BE2C (cell line): ENCODE measurements at places on chromosomes 16 and 17.

GRCh38 chr17:78903101-78903779, at the start of gene CEP295NL:
CEP295NL (minus strand) TSS chr17:78903201; CDS start chr17:78901828, 1,373 bp downstream.
- peak; percentile 34 for DNase-seq

DNA sequence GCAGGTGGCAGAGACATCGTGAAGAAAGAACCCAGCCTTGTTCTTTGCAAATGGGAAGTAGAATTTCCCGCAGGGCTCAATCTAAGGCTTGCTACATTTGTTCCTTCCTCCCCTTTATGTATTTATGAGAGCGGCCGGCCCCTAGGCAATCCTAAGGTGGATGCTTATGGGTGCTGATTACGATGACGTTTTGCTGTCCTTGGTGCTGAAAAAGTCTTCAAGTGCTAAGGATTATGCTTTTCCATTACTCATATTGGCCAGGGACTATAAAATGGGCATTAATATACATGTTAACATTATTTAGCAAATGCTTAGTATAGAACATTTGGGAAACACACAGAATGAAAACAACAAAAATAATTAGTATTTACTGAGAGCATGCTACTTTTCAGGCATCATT, 313.3 kb upstream of the XYLT1 start:
- DNase-seq = no peak

DNA sequence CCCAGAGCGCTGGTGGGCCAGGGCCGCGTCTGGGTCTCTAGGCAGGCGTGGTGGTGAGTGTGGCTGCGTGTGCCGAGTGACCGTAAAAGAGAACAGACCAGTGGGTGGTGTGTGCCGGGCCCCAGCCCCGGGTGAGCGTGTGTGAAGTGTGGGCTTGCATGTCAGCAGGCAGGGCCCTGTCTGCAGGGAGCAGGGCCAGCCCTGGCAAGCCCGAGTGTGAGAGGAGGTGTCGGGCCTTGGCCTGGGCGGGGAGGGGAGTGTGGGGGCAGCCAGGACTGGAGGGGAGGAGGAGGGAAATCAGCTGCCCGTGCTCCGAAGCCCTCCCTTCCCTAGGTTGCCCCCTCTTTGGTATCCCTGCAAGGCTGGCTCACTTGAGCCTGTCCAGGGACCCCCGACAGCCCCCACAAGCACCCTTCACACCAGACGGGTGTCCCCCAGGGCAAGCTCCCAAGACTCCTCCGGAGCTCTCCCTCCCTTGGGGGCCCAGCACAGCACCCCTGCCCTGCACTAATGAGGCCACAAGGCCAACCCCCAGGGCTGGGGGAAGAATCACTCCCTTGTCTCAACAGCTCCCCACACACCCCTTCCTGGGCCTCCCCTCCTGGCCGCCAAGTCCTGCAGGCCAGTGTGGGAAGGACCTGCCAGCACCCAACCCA, 1.9 kb downstream of the USH1G start:
- DNase-seq = no peak

GRCh38 chr17:45104907-45105624, 27.2 kb downstream of the PLCD3 start:
- DNase-seq = no peak

DNA sequence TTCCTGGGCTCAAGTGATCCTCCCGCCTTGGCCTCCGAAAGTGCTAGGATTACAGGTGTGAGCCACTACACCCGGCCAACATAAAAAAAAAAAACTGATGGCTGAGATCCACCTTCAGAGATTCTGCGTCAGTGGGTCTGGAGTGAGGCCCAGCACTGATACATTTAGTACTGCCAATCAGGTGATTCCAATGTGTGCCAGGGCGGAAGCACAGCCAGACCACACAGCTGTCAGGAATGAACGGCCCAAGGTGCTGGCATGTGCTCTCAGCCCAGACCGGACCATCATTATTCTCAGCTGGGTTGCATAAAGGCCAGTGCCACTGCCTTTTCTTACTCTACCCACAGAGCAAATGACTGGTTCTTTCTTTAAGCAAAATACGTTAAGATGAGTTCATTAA, 1.2 kb upstream of the BCO1 start:
- DNase-seq = no peak

DNA sequence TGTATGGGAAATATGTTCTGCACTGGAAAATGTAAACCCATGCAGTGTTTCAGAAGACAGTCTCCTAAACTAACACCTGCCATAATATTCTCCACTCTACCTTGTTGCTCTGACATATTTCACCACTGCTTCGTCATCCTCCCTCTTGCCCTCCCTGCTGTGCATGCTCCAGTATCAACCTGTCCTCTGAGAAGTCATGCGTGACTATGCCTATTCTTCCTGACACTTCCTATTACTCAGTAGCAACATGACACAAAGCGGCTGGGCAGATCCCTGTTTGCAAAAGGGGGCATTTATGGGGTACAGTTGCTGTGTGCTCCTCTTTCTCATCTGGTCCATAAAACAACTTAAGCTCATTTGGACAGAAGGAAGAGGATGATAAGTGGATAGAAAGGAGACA, 805.6 kb upstream of the EEF2KMT start:
- DNase-seq = no peak

DNA sequence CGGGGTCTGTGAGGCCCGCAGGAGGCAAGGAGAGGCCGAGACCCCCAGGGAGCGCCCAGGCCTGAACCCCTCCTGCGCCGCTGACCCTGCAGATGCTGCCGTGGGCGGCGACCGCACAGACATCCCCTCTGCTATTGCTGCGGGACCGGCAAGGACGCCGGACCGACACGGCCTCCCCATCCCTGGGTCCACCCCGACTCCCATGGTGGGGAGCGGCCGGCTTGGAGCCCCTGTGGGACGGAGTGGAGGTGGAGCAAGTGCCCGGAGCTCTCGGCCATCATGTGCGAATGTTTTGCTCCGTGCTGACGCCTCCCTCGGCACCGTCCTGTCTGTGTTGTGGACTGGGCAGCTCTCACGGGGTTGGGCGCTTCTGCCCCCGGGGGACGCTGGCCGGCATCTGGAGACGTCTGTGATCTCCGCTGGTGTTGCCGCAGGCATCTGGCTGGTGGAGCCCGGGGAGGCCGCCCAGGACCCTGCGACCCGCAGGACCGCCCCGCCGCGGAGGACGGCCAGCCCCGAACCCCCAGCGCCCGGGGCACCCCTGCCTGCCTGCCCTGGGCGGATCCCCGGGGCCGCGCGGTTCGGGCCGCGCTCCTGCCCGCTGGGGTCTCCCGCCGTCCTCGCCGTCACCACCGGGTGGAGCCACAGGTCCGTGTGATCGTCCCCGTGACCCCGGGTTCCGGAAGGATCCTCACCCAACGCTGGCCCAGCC, 12.8 kb upstream of the GNG13 start:
- DNase-seq = peak; percentile 74

- DNase-seq = peak; percentile 52
Observed at GRCh38 chr16:19375561-19376158, 42.0 kb upstream of the TMC5 start.

- DNase-seq = no peak
Observed at GRCh38 chr16:50265716-50266336, 525 bp upstream of the ADCY7 start.

- no peak for DNase-seq
Observed at GRCh38 chr17:17763734-17764133, 73.1 kb downstream of the SREBF1 start.

- no peak for DNase-seq
Observed at GRCh38 chr17:559551-560431, 154.8 kb downstream of the VPS53 start.

DNA sequence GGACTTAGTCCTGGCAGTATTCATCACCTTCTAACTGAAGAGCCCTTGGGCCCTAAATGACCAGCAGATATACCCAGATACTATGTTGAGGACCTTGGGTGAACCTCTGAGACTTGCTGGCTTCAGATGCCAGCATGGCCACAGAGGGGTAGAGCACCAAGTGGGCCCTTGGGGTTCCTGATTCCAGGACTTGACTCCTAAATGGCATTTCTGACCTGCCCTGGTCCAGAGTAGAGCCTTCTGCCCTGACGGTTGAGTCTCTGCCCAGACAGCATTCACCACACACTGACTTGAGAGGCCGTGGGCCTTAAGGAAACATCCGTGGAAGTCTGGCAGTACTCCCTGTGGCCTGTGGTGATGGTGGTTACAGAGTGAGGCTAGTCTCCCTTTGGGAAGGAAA, 2.8 kb upstream of the APPBP2 start:
- DNase-seq = no peak

DNA sequence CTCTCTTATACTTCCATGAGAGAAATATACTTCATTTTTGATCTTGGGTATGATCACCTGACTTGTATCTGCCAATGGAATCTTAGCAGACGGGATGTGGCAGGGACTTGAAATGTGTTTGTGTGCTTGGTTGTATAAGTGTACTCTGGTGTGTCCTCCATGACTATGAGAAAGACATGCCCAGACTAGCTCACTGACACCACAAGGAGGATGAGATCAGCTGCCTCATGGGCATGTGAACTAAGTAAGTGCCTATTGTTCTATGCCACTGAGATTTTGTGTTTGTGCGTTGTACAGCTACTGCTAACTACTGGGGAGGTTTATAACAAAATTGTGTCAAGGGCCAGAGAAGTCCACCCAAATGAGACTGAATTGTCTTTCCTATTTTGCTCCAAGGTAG, 402.2 kb upstream of the SALL1 start:
- no peak for DNase-seq

GRCh38 chr17:64231567-64232141, 31.4 kb downstream of the TEX2 start:
- no peak for DNase-seq

GRCh38 chr17:66682283-66682682, 152.6 kb upstream of the CACNG5 start:
- DNase-seq = no peak

GRCh38 chr16:77993111-77993985, 29.0 kb upstream of the CLEC3A start:
- no peak for DNase-seq

DNA sequence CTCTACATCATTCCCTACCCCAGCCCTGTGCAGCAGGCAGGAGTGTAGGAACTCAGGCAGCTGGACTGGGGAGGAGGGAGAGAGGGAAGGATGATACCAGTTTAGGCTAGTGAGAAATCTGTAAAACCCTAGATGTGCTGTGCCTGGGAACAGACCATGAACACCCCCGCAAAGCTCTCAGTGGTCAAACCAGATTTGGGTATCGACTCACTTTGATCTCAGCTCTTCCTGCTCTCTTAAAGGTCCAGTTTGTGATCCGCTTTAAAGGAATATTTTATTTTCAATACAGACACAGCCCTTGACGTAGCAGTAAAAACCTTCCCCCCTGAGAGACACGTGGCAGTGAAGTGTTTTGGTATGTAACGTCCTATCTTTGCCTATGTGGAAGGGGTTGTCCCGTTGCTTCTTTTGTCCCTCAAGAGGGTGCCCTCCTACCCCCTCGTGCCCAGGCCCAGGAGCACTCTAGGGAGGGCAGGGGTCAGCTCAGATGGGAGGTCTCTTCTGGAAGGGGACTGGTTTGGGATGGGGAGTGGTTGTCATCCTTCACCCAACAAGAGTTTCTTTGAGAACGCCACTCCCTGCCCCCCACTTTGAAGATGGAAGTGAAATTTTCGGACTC, 19.3 kb upstream of the TBX2 start:
- peak; percentile 37 for DNase-seq

DNA sequence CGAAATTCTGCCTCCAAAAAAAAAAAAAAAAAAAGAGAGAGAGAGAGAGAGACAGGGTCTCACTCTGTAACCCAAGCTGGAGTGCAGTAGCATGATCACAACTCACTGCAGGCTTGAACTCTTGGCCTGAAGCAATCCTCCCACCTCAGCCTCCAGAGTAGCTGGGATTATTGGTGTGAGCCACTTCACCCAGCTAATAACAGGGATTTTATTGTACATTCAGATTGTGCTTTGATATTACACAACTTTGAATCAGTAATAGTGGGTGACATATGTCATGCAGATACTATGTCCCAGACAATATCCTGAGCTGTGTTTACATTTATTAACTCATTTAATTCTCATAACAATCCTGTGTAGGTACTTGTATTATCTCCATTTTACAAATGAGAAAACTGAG, 19.7 kb upstream of the DHX8 start:
- no peak for DNase-seq

- DNase-seq = peak; percentile 95
Observed at GRCh38 chr17:81702934-81703746, at the start of gene MRPL12. MRPL12 (plus strand) TSS chr17:81703367; CDS start chr17:81703502, 135 bp downstream.

- no peak for DNase-seq
Observed at GRCh38 chr16:27918755-27919154, 144.8 kb downstream of the GSG1L start.

DNA sequence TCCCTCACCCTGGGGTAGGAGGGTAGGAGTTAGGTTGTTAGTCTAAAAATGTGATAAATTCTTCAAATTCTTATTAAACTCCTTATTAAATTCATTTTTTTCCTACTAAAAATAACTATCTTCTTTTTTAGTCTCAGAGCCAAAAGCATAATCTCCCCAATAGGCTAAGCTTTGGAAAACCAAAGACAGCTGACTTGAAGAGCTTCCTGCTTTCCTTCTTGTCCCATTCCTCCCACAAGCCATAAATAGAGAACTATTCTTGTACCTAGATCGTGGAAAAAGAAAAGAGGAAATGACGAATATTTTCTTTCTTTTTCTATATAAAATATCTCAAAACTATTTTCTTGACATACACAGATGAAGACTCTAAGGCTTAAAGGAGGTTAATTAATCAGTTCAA, 486.9 kb downstream of the CDH8 start:
- DNase-seq = no peak
